ENCODE measurements at places on chromosomes 6 and 20.

- no peak for DNase-seq
Measured at GRCh38 chr6:56909115-56909907, 45.6 kb upstream of the BEND6 start.

GRCh38 chr20:41143354-41143753, 6.0 kb downstream of the PLCG1 start:
- DNase-seq: no peak

DNA sequence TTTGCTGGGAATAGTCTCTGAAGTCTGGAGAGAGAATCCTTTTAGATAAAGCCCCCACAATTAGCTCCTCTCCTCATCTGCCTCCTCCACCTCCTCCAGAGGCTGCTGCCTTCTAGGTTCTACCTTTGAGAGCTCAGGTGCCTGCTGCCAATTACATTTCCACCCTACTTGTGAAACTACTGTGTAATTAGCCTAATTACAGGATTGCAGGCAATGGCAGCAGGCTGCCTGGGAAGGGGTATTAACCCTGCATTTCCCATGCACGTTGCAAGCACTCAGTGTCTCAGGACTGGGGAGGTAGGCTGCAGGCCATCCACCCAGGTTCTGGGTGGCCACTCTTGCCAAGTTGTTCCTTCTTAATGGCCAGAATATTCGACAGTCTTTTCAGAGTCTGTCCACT, 215.6 kb upstream of the ZNF217 start:
- DNase-seq: no peak

- no peak for DNase-seq
Measured at GRCh38 chr6:31356216-31356945, 598 bp downstream of the HLA-B start.

DNA sequence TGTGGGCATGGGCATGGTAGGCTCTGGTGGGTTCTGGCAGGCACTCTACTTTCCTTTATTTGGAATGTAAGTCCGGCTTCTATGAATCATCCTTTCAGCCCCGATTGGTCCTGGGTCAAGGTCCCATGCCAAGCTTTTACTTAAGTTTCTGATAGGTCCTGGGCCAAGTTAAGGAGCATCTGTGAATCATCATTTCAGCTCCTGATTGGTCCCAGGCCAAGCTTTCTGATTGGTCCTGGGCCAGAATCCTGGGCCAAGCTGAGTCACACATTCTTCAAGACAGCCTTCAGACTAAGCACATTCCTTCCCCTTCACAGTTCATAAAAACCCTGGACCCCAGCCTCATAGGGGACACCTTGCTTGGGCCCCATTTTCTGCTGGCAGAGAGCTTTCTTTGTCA, 231.0 kb upstream of the EYS start:
- no peak for DNase-seq

GRCh38 chr6:25946631-25947030, 16.0 kb upstream of the TRIM38 start:
- no peak for DNase-seq

Data from stimulated activated CD8-positive, alpha-beta memory T cell treated with anti-CD3 and anti-CD28 coated beads, Interleukin-2, amount 100 ng/mL, for 48 hours (primary cell).